Foreskin melanocyte (primary cell): ENCODE measurements at places on chromosomes 2 and 18.

DNA sequence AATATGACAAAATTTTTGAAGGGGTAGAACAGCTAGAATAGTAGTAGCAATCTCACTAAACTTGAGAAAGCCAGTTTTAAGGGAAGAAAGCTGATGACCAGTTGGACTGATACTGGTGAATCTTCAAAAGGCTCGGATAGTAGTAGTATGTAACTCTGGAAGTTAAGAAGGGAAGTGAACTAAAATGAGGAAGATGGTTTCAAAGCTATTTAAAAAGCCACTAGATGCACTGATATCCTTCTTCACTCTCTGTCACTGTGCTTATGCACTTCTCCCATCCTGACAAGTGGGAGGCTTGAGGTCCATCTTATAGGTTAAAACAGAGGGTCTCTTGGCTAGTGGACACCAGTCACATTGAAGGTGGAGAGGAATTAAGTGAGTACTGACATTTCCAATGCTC is 141.1 kb downstream of the NCOA1 start:
- DNase-seq = no peak

DNA sequence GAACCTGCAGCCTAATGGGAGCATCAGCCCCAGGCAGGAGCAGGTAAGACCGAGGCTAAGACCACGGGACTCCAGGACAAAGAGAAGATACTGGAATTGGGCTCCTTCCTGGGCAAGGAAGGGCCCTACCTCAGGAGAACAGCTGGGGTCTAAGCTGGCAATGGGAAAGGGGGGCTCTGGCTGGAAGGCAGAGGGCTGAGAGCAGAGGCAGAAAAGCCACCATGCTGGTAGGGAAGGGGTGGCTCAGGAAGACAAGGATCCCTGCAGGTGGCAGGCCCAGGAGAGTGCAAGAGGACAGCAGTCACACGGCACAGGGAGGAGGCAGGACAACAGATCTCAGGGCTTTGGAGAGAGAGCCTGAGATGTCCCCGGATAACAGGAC is 203.5 kb downstream of the NDUFA10 start:
- DNase-seq = no peak

- DNase-seq = no peak
Measured at GRCh38 chr2:231597014-231597611, 4.4 kb downstream of the TEX44 start.

DNA sequence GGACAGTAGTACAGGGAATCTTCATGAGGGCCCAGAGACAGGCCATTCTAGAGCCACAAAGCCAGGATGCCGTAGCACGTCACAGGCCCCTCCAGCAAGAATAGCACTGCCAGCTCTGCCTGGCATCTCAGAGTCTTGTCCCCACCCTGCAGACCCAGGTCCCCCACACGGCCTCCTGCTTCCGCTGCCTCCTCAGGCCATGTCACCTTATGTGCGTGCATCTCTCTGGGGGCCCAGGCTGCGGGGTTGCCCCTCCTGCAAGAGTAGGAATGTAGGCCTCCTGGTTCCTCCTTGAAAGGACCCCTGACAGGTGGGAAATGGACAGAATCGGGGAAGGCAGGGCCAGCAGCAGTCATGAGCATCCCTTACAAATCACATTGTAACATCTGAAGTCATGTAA is 49.8 kb downstream of the ADI1 start:
- DNase-seq = no peak

DNA sequence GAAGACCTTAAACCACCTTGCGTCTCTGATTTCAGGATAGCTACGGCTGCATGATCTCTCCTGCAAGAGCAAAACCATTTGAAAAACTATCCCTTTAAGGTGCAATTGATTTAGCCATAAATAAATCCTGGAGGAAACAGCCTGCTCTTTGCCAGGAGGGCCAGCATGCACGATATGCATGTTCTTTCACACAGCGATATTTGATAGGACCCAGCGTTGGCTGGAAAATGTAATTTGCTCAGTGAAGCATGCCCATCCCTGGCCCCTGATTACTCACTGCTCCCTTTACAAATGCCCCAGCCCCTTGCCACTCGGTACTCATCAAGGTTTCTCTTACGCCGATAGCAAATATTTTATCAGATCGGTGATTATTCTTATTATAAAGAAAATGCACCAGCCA is 315.4 kb downstream of the CDH2 start:
- DNase-seq = no peak

DNA sequence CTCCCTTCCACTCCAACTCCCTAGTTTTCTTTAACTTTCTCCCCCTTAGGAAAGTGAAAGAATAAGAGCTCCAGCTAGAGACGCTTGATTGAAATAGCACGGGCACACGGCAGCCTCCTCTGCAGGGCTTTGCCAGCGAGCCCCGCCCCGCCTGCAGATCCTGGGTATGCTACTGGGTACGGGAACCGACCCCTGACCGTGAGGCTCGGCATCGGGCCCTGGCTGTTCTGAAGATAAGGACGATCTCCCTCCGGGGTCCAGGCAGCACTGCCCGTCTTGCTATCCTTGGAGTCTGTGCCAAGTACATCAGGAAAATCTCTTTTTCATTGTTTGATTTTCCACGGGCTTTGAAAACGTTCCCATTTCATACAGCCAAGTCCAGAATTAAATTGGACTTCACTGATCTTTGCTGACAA is 284.5 kb downstream of the MTX2 start:
- DNase-seq = peak; percentile 56

DNA sequence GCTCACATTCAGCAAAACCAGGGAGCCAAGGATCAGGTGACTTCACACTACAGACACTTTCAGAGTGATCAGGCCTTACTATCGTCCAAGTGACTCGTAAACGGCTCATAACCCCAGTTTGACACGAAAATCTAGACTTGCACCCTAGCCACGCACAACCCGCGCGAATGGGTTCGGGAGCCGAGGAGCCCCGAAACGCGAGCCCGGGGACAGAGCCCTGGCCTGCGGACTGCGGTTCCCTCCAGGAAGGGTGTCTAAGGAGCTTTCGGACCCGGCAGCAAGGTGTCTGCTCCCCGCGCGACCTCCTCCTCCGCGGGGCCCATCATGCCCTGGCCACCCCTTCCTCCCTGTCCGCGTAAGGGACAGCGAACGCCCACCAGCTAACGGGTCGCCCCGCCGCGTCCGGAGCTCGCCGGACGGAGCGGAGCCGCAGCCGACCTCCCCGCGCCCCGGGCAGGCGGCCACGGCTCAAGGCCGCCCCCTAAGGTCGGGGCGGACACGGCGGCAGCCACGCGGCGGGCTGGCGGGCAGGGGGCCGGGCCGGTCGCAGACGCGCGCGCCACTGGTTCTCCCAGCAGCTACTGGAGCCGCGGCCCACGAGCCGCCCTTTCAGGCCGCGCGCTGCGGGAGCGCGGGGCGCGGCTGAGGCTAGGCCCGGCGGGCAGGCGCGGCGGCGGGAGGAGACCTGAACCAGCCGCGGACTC is 575 bp downstream of the ATL2 start:
- DNase-seq = peak; percentile 51

GRCh38 chr2:100418406-100418962 is 1.0 kb upstream of the CHST10 start:
- DNase-seq = no peak

- no peak for DNase-seq
Measured at GRCh38 chr2:16633621-16634430, 31.8 kb downstream of the CYRIA start.
